GM13977 (cell line): ENCODE measurements at places on chromosomes 5 and 9.

GRCh38 chr5:170080786-170081445 lies 24.8 kb upstream of the FOXI1 start:
- no peak for DNase-seq

GRCh38 chr9:21812946-21813568 lies 10.6 kb downstream of the MTAP start:
- DNase-seq = peak; percentile 52

DNA sequence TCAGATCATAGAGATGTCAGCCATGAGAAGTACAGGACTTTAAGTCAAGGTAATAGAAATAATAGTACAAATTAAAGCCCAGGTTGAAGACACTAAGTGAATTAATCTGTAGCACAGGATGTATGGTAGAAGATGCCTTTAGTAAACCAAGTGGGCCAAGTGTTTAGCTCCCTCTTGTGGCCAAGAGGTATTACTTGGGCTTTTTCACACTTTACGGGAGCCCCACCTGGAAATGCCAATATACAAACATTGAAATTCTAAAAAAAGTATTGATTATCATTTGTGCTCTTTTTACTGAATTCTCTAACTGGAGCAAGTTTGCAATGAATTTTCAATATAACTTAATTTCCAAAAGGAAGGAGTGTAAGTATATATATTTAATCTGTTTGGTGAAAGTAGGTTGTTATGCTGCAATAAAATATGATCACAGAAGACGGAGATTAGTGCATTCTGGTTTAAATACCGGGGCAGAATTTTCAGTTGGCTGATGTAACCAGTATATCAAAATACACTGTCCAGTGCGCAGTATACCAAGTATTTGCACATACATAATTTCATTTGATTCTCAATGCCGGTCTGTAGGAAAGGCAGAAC lies 84.7 kb downstream of the PARP8 start:
- peak; percentile 40 for DNase-seq

DNA sequence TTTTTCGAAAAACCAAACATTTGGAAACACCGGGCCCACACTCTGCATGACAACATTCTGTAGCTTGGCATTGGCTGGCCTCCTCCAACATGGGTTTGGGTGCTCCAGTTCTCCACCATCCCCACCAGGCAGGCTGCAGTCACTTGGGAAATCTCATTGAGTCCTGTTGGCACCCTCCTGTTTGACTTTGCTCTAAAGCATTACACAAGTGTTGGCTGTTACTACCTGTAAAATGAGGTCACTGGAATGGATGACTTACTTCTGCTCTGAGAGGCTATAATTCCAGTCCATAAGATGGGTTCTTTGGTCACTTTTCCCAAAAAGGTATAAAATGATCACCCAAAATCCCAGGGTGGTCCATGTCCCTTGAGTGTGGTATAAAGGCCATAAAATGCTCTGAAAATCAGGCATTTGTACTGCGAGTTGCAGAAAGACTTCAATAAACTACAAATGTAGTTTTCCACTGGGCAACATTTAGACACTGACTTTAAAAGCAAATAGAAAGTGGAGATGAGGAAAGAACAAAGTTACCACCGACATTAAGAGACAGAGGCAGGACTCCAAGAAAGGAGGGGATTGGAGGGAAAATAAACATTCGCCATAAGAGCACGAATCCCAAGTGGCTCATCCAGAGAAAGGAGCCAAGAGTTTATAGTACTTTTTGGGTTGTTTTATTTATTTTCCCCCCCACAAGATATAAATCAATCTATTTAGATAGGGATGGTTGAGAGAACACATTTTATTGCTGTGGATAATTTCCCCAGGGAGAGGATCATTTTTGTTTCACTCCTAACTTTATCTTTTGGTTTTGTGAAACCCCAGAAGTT lies 295.1 kb downstream of the TLE1 start:
- DNase-seq = no peak

DNA sequence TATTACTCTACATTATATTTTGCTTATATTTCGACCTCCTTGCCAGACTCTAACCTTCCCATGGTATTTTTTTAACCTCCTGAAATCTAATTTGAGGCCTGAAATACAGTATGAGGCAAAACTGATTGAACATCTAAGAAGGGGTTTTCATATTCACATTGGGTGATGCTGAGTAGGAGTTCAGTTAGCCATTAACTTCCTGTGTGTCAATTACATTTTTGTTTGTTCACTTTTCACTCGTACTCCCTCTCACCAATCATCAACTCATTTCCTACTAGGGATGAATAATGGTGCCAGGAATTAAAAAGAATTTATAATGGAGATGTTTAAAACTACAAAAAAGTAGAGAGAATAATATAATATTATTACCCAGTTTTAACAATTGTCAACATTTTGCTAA lies 27.6 kb upstream of the GLRA1 start:
- no peak for DNase-seq

DNA sequence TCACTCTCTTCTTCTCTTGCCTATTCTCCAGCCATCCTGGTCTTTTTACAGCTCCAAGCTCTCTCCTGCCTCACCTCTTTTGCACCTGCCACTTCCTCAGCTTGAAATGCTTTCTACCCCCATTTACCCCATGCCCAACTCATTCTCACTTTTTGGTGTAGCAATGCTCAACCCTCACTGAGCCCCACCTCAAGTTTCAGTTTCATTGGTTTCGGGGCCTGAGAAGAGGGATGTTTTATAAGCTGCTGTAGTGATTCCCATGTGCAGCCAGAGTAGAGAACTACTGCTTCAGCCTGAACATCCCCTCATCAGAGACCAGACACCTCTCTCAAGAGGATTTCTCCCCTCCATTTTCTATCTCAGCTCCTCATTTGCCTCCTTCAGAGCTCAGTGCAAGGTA lies 45.2 kb upstream of the FYB1 start:
- DNase-seq = peak; percentile 48

- no peak for DNase-seq
Observed at GRCh38 chr9:134980516-134980915, 62.8 kb upstream of the FCN1 start.

GRCh38 chr5:73154208-73155006 lies 18.6 kb upstream of the TMEM174 start:
- DNase-seq = no peak

- no peak for DNase-seq
Observed at GRCh38 chr5:3604501-3604900, 8.9 kb downstream of the IRX1 start.

GRCh38 chr5:136147632-136148031 lies 15.0 kb downstream of the SMAD5 start:
- no peak for DNase-seq

- DNase-seq = no peak
Observed at GRCh38 chr5:968881-969280, 39.7 kb upstream of the NKD2 start.

DNA sequence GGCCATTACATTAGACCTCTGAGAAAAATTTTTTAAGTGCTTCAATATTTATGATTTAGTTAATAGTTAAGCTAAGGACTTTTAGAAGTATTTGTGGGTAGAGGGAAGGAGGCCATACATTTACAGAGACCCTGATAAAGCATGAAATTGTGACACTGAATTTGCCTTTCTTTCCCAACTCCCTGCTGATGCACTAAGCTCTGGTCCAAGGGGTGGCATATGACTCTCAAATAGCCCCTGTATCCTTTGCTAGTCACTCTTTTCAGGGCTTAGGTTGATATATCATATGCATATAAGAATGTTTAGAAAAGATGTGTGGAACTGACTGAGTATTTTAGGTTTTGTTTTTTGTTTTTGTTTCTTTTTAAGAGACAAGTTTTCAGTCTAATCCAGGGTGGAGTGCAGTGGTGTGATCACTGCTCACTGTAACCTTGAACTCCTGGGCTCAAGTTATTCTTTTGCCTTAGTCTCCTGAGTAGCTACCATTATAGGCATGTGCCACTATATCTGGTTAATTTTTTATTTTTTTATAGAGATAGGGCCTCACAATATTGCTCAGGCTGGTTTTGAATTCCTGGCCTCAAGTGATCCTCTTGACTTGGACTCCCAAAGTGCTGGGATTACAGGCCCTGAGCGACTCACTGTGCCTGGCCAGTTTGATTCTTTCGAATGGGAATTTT lies 20.5 kb downstream of the KIAA1958 start:
- no peak for DNase-seq

- peak; percentile 92 for DNase-seq
Observed at GRCh38 chr9:132507670-132508469, 74.5 kb upstream of the BARHL1 start.
